Activated naive CD8-positive, alpha-beta T cell treated with anti-CD3 and anti-CD28 coated beads for 36 hours (primary cell): ENCODE measurements at places on chromosomes 13 and 19. TPM values are rescaled to one million over a fixed set of nuclear protein-coding genes. Genes with fewer than 3 reads are reported as not detected.

DNA sequence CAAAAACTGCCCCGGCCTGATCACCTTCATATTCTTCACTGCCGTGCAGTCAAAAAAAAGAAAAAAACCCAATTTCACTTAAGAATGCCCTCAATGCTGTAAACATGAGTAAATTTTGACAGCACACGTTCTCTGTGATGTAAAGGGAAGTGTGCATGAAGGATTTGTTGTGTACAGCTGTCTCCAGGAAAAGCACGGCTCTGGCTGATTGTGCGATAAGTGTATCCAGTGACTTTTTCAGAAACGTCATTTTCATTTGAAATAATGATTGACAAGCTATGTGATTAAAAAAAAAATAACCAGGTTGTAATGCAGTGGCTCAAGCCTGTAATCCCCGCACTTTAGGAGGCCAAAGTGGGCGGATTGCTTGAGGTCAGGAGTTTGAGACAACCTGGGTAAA is 39.6 kb downstream of the ANKRD10 start:
- no peak for DNase-seq

DNA sequence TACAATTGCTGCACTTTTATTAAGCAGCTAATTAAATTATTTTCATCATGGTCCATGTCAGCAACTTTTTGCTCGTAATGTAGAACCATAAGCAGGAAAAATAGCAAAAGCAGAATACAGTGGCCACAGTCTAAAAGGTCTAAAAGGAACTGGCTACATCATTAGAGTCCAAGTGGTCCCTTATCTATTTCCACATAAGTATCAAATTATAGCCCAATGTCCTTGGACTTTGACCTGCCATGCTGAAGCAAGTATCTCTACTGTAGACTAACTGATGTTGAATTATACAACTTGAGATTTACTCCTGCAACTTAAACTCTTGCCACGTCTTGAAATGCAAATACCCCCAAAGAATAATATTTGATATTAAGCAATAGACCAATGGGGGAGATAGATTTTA is 68.8 kb downstream of the OXGR1 start:
- DNase-seq = no peak

DNA sequence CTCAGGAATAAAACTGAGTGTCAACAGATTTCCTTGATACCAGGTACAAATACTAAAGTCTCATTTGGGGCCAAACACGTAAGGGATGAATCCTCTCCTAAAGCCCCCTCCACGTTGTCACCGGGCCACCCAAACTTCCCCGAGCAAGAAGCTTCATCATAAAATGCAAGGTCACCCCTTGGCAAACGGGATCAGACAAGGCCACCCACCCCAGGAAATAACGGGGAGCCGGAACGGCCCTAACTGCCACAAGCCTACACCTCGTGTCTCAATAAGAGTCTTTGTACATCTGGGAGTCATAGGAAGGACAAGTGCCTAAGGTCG is 717 bp downstream of the EEF2 start:
- DNase-seq = no peak

DNA sequence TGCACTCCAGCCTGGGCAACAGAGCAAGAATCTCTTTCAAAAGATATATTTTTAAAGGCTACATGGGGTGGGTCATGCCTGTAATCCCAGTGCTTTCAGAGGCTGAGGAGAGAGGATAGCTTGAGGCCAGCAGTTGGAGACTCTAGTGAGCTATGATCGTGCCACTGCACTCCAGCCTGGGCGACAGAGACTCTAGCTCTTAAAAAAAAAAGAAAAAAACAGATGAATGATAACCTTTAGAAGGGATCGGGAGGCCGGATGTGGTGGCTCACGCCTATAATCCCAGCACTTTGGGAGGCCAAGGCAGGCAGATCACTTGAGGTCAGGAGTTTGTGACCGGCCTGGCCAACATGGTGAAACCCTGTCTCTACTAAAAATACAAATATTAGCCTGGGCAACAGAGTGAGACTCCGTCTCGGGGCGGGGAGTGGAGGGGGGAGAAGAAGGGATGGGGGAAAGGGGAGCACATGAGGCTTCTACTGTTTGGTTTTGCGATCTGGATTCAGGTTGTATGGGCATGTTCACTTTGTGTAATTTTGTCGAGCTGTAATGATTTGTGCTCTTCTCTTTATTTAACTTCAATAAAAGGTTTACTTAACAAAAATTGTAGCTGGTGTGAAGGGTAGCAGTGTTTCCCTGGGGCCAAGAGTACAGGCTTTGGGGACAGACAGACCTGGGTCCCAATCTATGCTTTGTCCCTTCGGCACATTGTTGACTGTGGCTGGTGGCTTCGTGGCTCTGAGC is 1.1 kb upstream of the PSMC4 start:
- DNase-seq = no peak

DNA sequence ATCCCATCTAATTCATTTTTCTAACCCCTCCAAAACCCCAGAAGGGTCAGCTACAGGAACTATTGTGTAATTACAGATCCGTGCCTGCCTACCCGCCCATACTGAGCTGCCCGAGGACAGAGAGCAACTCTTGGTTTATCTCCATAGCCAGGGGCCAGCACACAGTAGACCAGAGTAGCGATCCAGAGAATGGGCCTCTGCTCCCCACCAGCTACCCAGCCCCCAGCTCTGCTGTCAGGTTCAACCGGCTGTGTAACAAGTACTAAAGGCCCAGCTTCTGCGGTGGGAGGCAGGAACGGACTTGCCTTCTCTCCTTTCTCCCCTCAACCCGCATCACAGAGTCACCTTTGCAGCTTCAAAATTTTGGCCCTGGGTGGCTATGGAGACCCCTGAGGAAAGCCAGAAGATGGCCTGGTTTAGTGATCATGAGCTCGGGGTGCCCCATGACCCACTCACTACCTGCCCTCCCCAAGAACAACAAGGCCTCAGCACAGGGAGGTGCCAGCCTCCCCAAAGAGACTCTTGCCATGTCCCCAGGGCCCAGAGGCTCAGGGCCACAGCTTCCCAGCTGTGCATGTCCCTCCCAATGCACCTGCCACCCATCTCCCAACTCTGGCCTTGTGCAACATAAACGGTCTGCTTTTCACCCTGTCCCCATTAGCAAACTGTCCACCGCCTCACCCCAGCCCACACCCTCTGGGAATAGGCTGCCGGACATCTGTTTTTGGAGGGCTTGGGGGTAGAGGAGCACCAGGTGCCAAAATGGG is 5.7 kb downstream of the CALM3 start:
- DNase-seq = no peak

DNA sequence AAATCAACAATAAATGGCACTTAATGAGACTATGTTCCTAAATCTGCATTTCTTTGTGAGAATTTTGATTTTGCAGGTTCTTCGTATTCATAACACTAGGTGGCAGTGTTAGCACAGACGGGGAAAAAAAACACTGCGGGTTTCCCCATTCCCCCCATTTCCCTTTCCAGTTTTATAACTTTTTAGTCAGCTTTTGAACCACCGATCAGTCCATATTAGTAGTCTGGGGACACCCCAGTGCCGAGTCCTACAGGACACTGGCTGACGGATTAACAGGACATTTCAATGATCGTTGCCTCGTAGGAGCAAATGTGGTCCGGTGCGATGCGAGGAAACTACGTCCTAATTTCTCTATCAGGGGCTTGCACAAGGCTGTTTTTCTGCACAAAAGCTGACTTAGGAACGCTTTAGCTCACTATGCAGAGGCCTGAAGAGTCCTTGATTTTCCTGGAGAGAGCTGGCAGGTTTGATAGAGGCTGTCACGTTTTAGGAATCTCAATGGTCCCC is 234.3 kb downstream of the LMO7 start:
- DNase-seq = no peak

DNA sequence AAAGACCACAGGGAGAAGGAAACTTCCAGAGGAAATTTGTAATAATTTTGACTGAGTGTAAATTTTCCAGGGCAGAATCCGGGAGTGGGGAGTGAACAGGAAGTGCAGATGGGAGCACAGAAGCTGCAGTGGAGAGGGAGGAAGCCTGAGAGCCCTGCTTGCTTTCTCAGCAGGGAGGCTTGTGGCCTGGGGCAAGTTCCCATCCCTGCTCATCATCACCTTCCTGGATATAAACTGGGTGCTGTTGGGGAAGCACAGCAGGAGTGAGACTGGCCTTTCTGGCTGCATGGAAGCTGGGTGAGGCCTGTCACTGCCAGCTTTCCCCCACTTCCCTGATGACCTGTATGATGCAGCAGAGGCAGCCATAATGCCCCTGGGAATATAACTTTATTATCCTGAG is 532.9 kb downstream of the SLITRK6 start:
- DNase-seq = no peak

The COL4A1 gene
- not detected for total RNA-seq

The HIPK4 gene
- not detected for total RNA-seq

The IGFL1 gene
- not detected for total RNA-seq

The ADGRE2 gene
- total RNA-seq = 0.48 TPM

The LDLR gene
- 67.3 TPM for total RNA-seq
